Activated CD4-positive, alpha-beta T cell treated with anti-CD3 and anti-CD28 coated beads for 1 hour (primary cell): ENCODE measurements at places on chromosomes 3 and 15.

DNA sequence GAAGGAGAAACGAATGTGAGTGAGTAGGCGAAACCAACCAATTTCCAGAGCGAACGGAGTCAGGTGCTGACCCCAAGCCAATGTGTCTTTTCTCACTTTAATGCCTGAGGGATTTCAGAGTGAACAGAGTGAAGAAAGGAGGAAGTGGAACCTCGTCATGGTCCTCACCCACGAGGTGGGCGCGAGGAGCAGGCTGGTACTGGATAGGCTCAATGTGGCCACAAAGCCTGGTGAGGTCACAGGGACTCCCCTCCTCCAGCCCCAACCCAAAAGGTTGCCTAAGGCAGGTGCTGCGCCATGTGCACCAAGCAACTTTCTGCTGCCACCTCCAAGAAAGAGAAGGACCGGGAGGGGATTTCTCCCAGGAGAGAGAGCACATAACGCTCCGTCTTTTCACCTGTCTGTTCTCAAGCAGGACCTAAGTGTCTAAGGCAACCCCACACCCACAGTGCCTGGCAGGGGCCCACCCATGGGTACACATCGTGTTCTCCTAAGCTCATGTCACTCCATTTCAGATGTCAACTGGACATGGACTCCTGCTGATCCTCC lies 3.8 kb downstream of the NRROS start:
- DNase-seq = no peak

DNA sequence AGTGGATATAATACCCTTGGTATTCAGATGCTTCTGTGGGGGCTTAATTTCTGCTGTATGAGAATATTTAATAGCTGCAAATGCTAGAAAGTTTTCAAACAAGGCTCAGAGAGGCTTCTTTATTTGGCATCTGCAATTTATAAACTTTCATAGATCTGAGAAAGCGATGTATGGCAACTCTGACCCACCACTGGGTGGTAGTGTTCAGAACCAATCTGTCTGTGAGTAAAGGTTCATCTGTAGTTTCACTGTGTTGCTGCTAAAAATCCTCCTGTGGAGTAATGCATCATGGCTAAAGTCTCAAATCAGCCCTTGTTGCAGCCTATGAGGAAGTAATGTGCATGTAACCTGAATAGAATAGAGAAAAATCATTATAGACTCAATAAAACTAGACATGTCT lies 47.4 kb downstream of the CLSTN2 start:
- DNase-seq = no peak

- DNase-seq = no peak
Observed at GRCh38 chr3:112744106-112744505, 102.6 kb downstream of the CD200R1L start.

GRCh38 chr15:36811903-36812302 lies 232.5 kb downstream of the CDIN1 start:
- no peak for DNase-seq
